Activated naive CD4-positive, alpha-beta T cell treated with Interleukin-2 at 50 U/mL for 16 hours (primary cell): ENCODE measurements at places on chromosomes 6 and 20.
A peak's percentile ranks its signal among the peaks of the same experiment; 100 is the strongest.

GRCh38 chr6:126143761-126144251 is 157.5 kb downstream of the TRMT11 start:
- DNase-seq, result no peak

- peak; percentile 18 for DNase-seq
These were observed 21.6 kb downstream of the LY86 start for GRCh38 chr6:6610031-6610591.

DNA sequence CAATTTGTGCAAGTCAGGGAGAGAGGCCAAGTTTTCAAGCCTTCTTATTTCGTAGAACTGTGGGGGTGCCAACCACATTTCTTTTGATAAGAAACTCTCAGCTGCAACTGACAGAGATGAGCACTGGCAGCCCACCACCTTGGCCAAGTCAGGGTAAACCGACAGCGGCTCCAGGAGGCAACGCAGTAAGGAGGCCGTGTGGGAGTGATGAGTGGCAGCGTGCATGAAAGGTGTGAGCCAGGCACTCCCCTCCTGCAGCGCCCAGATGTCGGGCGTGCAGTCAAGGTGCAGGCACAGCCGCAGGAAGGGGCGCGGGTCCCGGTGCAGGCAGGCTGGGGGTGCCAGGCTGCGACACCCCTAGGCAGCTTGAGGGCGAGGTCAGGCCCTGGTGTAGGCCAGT is 49.2 kb upstream of the HDAC2 start:
- DNase-seq, result no peak

DNA sequence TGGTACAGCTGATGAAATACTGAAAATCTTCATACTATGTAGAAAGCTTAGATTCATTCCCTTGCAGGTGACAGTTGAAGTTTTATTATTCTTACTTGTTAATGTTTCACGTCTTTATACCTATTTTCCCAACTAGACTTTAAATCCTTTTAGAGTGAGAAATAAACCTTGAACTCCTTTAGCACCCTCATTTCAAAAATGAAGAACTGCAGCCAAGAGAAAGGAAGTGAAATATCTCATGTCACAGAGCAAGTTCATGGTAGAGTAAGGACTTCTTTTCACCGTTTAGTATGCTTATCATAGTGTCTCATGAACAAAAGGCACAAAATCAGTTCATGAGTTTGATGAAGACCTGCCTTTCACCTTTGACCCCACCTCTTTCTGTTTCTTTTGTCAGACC is 38.5 kb downstream of the ORC3 start:
- no peak for DNase-seq

GRCh38 chr20:58523971-58524315 is 8.7 kb upstream of the APCDD1L start:
- DNase-seq, result no peak

DNA sequence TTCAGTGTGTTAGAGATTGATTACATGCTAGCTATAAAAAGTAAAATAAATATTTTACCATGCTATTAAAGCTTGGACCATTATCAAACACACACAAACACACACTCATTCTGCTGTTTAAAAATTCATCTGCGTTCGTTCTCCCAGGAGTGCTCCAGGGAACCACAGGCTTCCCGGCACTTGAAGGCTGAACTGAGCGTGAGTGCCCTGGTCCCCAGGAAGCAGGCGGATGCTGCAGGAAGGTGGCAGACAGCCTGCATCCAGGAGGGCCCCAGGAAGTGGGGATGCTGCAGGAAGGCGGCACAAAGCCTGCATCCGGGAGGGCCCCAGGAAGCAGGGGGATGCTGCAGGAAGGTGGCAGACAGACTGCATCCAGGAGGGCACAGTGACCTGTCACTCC is 147.2 kb upstream of the SNX9 start:
- DNase-seq, result no peak

- no peak for DNase-seq
These were observed 91.9 kb downstream of the FOXF2 start for GRCh38 chr6:1481286-1481685.

GRCh38 chr6:86251106-86251505 is 608.4 kb upstream of the SYNCRIP start:
- no peak for DNase-seq

DNA sequence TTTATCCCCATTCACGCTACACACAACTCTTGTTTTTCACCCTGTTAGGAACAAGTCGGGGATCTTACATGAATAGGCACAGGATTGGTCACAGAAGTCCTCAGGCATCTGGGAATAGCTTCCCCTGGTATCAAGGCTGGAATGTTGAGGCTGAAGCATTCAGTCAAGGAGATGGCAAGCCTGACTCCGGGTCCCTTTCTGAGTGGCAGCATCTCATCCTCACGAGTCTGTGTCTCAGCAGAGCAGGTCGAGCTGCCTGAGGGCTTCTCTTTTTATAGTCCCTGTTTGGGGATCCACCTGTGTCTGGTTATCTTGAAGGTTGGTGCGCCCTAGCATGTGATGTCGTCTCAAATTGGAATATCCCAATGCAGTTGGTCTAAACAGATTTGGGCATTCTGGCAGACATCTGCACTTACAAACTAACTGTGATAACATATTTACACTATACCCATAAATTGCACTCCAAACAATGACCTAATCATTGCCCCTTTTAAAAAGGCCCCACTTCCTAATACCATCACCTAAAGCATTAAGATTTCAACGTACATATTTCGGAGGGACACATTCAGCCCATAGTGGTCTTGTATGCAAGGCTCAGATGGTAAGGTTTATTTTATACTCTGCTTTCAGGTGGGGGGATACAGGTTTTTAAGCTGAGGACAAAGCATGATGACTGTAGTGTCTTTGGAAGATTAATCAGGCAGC is 112.7 kb upstream of the CLDN20 start:
- no peak for DNase-seq

DNA sequence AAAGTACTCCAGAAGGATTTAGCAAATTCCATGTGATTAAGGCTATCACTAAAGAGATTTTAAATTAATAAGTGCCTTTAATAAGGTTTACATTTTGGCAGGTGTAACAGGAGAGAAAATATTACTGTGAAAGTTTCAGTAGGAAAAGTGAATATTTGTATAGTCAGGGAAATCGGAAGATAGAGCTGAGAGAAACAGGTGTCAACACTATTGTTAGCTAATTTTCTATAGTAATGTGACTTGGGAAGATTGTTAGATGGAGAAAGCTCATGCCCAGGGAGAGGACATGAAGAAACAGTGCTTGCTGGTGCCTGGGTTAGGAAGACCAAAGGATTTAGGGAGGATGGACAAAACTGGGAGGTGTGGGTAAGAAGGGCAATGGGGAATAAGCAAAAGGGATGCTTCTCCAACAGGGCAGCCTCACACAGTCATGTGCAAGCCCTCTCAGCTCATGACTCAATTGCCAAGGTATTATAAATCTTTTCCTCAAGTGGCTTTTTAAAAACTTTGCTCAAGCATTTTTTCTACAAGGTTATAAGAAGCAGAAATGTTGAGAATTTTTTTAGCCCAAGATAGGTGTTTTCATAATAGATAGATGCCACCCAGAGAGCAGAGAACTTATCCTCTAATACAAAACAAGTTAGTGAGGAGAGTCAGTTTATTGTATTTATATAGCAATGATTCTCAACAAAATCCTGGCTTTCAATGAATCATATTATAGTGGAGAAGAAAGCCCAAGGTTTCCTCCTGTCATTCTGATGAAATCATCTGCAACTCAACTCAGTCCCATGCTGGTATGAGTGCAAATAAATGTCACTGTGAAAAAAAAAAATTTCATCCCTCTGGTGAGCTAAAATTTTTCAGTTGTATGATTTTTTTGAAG is 325.2 kb upstream of the NT5E start:
- no peak for DNase-seq

DNA sequence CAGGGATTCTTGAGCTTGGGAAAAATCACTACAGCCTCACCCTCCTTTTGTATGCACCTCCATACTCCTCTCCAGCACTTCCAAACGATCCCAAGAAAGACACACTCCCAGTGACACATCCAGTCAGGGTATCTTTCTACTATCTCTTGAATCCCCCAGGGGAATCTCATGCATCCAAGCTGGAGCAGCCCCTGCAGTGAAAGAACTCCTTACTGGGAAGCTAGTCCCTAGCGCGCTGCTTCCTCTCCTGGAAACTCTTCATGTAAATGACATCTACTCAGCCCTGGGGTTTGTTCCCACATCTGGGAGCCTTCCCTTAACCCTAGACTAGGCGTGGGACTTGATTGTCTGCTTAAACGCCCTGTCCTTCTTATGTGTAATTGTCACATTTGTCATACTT is 329.1 kb upstream of the QKI start:
- no peak for DNase-seq

- DNase-seq, result no peak
These were observed 16.4 kb downstream of the SRC start for GRCh38 chr20:37362231-37362792.

- no peak for DNase-seq
These were observed 19.0 kb upstream of the ADGRF4 start for GRCh38 chr6:47679322-47679906.

DNA sequence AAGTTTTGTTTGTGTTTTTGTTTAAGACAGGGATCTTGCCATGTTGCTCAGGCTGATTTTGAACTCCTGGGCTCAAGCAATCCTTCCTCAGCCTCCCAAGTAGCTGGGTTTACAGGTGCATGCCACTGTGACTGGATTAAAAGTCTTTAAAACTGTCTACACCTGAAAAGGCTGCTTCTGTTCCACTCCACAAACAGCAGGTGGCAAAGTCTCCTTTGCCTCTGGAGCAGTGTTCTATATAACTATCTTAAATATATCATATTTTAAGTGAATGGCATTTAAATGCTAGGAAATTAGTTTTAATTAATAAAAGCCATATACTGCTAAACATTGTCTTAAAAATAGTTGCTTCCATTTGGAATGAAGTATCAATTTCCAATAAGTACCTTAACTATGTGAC is 89.2 kb upstream of the BCLAF1 start:
- no peak for DNase-seq

GRCh38 chr6:84141521-84141920 is 85.9 kb downstream of the CEP162 start:
- no peak for DNase-seq

DNA sequence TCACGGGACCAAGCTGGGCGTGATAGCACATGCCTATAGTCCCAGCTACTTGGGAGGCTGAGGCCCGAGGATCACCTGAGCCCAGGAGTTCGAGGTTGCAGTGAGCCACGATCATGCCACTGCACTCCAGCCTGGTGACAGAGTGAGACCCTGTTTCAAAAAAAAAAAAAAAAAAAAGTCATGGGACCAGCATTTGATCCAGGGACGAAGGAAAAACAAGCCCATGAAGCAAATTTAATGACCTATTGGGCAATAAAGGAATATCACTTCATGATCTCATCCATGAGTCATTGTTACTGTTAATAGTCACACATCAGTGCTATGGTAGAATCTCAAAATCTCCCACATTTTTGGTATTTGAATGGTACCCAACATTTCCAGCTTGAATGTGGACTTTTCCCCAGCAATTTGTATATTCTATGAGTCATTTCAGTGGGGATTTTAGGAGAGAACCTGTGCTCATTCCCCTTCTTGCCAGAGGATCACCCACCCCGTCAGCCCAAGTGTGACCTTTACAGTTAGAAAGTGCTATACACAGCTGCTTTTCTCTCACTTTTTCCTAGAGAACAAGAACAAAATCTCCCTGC is 8.5 kb upstream of the SOD2 start:
- no peak for DNase-seq

DNA sequence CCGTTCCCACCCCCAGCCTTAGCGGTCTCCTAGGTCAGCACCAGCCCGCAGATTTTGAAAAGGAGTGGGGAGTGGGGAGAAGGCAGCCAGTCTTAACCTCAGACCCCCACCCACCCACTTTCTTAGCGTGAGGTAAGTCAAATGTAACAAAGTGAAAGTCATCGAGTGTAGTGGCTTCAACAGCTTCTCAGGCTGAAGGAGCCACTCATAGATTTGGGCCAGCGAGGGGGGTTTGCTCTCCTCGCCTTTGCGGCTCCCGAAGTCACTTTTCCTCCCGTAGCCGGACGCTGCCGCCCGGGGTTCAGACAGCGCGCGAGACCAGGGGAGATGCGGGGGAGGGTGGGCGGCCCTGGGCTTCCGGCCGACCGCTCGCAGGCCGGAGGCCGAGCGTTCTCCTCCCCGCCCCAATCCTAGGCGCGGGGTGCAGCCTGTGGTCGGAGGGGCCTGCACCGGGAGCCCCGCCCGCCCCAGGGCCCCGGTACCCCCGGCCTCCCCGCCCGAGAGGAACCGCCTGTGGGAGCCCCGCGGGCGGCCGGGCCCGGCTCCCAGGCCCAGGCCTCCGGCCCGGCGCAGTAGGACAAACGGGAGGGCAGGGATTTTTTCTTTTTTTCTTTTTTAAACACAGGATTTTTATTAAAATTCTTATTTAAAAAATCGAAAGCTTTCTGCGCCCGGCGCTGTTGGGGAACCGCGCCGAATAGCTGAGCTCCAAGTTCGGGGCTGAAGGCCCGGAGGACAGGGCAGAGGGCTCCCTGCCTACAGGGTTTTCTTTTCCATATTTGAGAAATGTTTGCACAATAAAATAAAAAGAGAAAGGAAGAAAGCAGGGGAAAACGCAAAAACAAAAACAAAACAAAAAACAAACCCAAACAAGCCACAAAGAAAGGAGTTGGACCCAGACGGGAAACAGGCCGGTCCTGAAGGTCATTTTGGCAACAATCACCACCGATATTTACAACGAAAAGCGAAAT is 3.2 kb downstream of the NKX2-2 start:
- DNase-seq, result no peak

- DNase-seq, result no peak
These were observed 70.9 kb downstream of the IBTK start for GRCh38 chr6:82176616-82177015.

- peak; percentile 11 for DNase-seq
These were observed 27.3 kb downstream of the RRBP1 start for GRCh38 chr20:17654649-17655285.

DNA sequence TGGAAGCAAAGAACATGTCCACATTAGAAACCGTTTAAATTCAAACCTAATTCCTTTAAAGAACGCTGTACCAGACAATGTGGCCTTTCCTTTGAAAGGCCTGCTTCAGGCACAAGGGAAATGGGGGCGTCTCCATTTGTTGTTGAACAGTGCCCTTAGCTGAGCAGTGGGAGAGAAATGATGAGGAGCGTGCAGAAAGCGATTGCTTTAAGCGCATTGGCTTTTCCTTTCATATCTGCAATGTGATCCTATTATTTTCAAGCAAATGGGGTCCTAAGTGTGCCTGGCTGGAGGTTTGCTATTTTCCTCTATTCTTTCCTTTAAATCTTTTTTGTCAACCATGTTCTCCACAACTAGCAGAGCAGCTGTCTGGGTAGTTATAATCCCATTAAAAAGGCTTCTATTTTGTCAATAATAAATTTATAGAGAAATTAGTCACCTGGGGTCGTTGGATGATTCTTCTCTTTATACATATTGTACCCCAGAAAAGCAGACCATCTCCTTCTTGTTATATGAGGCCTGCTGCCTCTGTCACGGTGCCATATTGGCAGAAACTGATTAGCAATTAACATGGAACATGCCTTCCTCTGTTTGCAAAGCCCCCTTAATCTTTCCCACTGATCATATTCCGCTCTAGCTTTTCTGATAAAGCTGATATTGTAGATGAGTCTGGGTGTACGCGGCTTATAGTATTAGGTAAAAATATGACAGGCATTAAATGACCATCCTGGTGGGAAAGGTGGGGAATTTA is 151.1 kb upstream of the JAG1 start:
- no peak for DNase-seq
